ENCODE measurements at places on chromosomes 4 and X.

- DNase-seq: no peak
Measured at GRCh38 chr4:4396628-4397440, 9.9 kb downstream of the NSG1 start.

GRCh38 chr4:150997141-150997540, 17.9 kb downstream of the LRBA start:
- no peak for DNase-seq

DNA sequence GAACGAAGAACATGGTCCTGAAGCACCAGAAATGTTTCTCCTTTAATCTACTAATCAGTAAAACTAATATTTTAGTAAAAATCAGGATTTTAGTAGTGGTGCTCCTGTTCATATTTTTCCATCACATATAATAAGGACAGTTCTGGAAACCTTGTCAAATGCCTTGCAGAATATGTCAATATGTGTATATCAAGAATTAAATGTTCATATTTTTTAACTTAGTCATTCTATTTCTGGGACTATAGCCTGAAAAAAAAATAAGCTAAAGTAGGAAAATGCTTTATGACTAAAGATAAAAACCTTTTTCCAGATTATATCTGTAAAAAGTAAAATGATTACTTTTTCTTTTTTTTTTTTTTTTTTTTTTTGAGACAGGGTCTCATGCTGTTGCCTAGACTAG, 65.1 kb downstream of the MAB21L2 start:
- DNase-seq: no peak

DNA sequence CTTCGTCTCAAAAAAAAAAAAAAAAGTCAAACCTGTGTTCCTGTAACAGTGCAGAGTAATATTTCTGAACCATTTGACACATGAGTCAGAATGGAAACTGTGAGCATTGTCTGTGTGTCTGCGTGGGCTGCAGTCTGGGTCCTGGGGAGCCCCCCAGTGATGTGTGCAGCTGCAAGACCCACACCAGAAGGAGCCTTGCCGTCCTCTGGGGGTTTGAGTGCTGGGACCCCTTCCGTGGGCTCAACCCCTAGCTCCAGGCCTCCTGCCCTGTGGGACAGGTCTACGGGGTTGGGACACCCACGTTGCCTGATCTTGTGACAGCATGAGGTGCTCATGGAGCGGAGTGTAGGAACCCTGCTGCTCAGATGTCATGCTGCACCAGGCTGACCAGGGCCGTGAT, 43.7 kb downstream of the DDX3X start:
- no peak for DNase-seq

DNA sequence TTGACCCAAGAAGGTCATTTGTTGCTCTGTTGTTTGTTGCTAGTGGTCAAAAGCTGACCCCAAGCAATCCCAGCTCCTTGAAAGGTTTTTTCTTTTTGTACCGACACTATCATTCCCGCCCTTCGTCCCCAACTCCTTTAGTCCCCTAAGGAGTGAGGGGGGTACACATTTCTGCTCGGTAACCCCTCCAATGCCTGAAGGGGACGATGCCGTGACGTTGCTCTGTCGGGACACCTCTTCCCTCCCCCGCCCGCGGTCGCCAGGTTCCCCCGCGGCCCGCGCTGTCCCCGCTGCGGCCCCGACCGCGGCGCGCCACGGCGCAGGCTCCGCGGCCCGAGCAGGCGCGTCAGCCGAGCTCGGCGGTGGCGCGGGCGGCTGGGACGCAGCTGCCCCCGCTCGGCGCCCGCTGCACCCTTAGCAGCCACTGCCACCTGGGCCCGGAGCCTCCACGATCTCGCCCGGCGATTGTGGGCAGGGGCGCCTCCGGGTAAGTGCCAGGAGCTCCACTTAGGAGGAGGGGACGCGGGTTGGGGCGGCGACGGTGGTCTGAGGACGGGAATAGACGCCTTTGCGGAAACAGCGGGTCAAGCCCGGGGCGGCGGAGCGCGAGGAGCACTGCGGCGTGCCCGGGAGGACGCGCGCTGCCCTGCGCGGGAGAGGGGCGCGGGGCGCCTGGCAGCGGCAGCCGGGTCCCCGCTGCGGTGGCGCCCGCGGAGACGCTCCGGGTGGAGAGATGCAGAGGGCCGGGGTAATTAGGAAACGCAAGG, at the start of gene GLRB:
GLRB (plus strand) TSS at position 340 of the 767 bp plus-strand sequence. CDS start 1,875 bp downstream, outside the sequence.
- DNase-seq: no peak

DNA sequence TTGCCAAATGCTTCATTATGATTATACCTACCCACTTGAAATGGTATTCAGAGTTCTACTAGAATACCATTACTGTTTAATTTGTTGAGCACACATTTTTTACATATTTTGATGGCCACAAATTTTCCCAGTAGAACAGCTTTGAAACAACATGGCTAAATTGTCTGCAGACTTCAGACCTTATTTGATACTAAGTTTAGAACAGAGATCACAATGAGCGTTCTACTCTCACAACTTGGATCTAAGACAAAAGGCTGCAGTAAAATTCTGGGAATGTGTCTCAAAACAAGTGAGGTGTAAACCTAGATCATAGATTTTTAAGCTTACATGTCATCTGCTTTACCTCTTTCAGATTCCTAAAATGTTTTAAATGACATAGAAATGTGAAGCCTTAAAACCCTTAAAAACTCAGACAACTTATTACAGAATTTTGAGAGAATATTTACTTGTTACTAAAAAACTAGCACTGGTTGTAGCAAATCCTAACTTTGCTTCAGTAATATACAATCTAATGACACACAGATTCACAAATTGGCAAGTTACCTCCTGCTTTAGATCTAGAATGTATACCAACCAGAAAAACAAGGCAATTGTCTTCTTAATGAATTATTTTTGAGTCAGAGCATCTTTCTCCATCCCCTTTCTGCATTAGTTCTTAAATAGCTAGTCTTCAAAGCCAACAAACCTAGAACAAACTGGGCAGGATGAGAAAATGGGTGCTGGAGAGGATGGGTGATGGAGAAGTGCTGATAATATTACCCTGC, 243.3 kb downstream of the SLC7A11 start:
- no peak for DNase-seq

- no peak for DNase-seq
Measured at GRCh38 chr4:99642725-99643489, 14.7 kb downstream of the C4orf54 start.

DNA sequence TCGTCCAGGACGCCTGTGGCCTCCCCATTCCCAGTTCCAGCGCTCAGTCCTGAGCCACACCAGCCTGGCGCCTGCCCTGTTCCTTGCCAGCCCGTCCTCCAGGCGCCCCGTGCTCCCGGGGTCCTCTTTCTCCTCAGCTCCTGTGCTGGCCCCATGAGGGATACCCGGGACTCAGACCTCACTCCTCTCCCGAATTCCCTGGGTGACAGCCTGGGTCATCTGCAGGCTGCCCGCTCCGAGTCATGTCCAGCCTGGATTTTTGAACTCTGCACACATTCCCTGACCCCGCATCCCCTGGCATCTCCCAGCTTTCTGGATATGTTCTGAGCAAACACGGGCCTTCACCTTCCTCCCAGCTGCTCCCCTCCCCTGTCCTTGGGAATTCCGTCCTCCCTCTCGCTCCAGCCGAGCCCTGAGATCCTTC, 14.9 kb upstream of the ADD1 start:
- no peak for DNase-seq

GRCh38 chrX:38080808-38081207, 74.5 kb downstream of the SYTL5 start:
- DNase-seq: no peak

GRCh38 chrX:149831473-149831872, 49.5 kb upstream of the MAGEA8 start:
- no peak for DNase-seq

GRCh38 chr4:155789391-155789790, 30.6 kb downstream of the GUCY1B1 start:
- no peak for DNase-seq

GRCh38 chrX:39894683-39895082, 203.1 kb downstream of the BCOR start:
- DNase-seq: no peak

DNA sequence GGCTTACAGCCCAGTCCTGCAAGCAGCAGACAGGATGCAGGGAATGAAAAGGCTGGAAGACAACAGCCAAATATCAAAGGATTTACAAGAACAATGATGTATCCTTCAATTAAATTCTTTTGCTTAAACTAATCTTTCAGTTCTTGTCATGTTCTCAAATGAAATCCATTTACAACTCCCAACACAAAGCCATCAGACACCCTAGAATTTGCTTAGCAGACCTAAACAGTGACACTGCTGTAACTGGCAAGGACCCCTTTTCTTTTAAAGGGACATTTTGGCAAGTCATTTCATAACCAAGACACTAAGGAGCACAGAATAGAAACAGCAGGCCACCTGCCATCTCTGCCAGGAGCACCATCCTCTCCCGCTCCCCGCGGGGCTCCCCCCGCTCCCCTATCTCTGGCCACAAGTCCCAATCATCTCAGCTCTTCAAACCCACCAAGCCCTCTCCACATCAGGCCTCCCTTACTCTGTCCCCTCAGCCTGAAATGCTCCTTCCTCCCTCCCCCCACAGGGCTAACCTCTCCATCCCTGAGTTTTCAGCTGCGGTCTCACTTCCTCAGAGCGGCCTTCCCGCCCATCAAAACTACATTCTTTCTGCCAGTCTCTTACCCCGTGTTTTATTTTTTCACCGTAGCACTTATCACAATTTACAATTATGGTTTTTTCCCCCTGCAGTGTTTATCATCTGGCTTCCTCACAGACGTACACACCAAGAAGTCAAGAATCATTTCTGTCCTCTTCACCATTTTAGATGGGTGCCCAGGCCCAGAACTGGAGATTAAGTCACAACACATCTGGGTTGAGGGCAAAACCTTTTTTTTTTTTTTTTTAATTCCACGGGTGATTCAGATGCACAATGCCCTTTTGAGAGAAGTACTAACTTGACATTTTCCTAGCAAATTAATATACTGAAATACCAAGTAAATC, 45.8 kb downstream of the TSPAN5 start:
- DNase-seq: no peak

GRCh38 chrX:39736216-39737211, 361.2 kb downstream of the BCOR start:
- no peak for DNase-seq

DNA sequence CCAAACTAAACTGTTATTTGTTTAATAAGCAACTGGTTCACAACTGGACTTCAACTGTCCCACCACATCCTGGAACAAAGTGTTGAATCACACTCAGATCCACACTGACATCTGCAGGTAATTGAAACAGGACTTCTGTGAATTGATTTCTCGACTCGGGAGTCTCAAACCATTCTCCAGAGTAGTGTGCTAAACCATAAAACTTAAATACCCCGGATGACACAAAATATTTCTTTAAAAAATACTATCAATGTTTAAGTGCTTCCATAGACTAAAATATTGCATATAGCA, 95.4 kb upstream of the PLAC1 start:
- DNase-seq: no peak

DNA sequence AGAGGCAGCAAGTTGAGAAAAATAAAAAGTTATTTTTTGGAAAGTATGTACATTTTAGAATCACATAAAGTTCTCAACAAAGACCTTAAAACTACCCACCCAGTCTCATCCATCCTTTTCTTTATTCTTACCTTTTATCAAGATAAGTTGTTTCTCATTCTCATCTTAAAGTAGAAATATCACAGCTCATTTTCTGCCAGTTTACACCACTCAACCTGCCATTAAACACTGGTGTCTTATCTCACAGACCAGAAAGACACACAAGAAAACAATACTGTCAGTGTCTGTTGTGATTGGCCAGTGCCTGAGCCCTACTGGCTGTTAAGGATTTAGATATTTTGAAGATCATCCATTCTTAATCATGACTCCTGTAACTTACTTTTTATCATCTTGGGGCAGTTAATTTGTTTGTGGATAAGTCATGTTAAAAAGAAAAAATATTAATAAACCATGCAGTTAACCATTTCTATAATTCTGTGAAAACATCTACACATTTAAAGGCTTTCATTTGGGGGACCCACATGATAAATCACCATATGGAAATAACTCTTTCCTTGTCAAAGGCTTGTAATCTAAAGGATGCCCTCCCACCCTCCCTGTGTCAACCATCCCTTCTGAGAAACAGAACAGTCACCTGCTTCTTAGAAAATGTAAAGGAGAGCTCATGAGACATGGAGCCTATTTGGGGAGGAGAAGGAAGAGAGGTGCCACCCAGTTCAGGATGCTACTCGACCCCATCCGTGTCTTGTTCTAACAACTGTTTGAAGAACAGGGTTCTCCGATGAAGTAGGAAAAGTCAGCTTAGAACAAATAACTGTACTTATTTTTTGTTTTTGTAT, 897.2 kb upstream of the INTU start:
- DNase-seq: no peak

DNA sequence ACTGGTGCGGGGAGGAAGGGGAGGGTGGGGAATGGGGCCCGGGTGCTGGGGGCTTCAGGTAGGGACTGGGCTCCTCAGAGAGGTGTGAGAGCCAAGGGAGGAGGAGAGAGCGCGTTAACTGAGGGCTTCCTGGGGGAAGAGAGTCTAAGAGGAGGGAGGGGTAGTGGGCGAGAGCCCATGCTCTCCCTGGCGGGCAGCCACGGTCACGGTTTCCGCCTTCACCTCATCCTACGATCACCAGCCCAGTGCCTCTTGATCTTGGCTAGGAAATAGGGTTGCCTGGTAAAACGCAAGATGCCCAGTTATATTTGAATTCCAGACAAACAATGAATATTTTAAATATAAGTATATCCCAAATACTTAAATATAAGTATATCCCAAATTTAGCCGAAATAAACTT, 60.8 kb upstream of the GRPEL1 start:
- no peak for DNase-seq

DNA sequence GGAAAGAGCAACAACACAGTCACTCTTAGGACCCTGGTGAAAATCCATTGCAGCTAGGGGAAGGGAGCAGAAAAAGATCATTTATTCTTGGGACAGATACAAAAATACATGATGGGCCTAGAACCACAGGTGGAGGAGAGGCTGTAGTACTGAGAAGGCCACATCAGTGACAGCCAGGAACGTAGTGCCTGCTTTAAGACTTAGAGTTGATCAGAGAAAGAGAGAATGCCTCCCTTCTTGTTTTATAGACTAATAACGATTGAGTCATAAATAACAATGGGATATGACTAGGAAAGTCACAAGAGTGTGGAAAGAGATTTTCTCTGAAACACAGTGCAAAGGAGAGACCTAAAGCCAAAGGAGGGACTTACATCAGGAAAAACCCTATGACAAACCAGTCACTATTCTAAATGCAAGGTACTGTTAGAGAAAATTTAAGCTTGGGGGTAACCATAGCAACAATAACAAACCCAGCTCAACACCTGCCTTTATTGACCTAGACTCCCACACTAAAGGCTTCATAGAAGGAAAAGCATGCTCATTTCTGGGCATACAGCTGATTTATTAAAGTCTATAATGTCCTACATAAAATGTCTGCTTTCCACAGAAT, 1015.0 kb upstream of the GRID2 start:
- DNase-seq: no peak

GRCh38 chrX:110145854-110146253, 142.9 kb downstream of the TMEM164 start:
- no peak for DNase-seq

- peak; percentile 68 for DNase-seq
Measured at GRCh38 chrX:8981723-8982122, 52.2 kb downstream of the FAM9B start.
